ENCODE measurements at places on chromosomes 13 and 19. TPM values are rescaled to one million over a fixed set of nuclear protein-coding genes. Genes with fewer than 3 reads are reported as not detected.

The CD79A gene
- polyA plus RNA-seq, result 0.84 TPM

The RPL36 gene
- polyA plus RNA-seq, result 959 TPM

The ZNF20 gene
- 8.7 TPM for polyA plus RNA-seq

The OR10H1 gene
- polyA plus RNA-seq, result 0.11 TPM

The CACNG8 gene
- polyA plus RNA-seq, result 0.21 TPM

The HCN2 gene
- 0.58 TPM for polyA plus RNA-seq

The HIF3A gene
- 69.7 TPM for polyA plus RNA-seq

The NLRP9 gene
- polyA plus RNA-seq, result not detected

The FNDC3A gene
- polyA plus RNA-seq, result 68.6 TPM

The BST2 gene
- polyA plus RNA-seq, result 178 TPM

The CYP4F2 gene
- 0.33 TPM for polyA plus RNA-seq

The ANKLE1 gene
- polyA plus RNA-seq, result 1.6 TPM

The TEX26 gene
- 0.70 TPM for polyA plus RNA-seq

The CEACAM5 gene
- 0.08 TPM for polyA plus RNA-seq

The ELAVL1 gene
- polyA plus RNA-seq, result 85.4 TPM

The MCEMP1 gene
- polyA plus RNA-seq, result 0.21 TPM

The TMIGD2 gene
- 0.61 TPM for polyA plus RNA-seq

The PNMA8C gene
- polyA plus RNA-seq, result 0.74 TPM

The TNNT1 gene
- 7.7 TPM for polyA plus RNA-seq

The TTC9B gene
- polyA plus RNA-seq, result 0.47 TPM

The BABAM1 gene
- polyA plus RNA-seq, result 99.9 TPM

The RUBCNL gene
- polyA plus RNA-seq, result 2.1 TPM

The ZIC2 gene
- 0.46 TPM for polyA plus RNA-seq
